ENCODE measurements at places on chromosomes 7 and 10.

- no peak for DNase-seq
Observed at GRCh38 chr7:94146408-94146807, 142.3 kb upstream of the BET1 start.

DNA sequence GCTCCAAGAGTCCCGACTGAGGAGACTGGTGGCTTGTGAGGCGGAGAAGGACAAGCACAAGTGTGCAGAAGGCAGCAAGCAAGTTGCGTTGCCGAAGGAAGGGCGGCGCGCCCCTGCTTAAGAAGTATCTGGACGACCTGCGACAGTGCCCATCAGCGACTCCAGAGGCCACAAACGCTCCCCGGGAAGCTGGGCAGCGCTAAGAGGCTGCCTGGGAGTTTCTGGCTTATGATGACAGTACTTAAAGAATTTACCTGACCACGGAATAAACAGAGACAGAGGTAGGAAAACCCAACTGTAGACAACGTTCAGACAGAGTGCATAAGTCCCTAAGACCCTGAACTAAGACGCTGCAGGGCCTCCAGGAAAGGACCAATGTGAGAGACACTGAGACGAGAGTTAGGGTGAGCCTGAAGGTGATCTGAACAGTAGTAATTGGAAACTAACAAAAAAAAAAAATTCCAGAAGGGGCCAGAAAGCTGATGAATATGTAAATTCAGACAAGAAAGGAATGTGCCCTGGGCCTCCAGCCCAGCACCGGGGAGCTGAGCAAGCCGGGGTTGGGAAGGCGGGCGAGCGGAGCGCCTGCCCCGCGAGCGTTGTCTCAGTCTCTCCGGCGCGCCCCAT lies 1.0 kb downstream of the OSBPL3 start:
- peak; percentile 19 for DNase-seq

- DNase-seq, result no peak
Observed at GRCh38 chr10:129542589-129542988, 75.5 kb downstream of the MGMT start.

GRCh38 chr10:58044072-58044471 lies 223.6 kb downstream of the IPMK start:
- DNase-seq, result no peak

DNA sequence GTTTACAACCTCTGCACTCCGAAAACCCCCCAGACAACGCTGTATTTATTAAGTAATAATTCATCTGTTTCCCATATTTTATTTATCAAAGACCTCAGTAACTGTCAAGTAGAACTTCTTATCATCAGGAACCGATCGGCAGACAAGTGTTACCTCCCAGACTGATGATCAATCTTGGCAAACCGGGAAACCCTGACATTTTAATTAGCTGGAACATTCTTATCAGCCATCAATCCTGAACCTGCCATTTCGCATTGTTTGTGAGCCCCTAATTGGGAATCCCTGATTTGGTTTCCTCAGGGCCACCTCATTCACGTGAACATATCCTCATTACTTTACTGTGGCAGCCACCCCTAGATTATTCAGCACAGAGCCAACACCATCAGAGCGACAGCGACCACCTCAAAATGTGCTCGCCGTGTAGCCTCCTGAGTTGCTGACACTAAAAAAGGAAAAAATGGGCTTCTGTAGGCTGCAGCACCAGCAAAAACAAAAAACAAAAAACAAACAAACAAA lies 93.6 kb upstream of the SDK1 start:
- DNase-seq, result no peak

- no peak for DNase-seq
Observed at GRCh38 chr7:19621740-19622139, 87.1 kb downstream of the POLR1F start.

All from nephron progenitor cell (in vitro differentiated cells).